COLO829 (cell line): ENCODE measurements at places on chromosomes 1 and 21.

DNA sequence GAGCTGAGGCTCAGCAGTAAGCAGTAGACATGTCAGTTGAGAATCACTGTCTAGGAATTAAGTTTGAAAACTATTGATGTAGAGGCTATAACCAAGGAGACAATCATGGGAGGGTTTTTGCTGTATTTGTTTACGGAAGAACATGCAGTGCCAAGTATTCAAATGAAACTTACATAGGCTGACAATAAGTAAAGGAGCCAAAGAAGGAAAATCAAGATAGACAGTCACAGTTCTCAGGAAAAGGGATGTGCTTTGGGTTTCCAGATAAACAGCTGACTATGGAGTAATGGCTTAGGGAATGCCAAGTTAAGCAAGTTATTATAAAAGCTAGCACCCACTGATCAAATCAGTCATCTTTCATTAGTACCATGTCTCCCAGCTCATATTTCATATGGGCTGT lies 21.5 kb downstream of the GNG12 start:
- DNase-seq = no peak

DNA sequence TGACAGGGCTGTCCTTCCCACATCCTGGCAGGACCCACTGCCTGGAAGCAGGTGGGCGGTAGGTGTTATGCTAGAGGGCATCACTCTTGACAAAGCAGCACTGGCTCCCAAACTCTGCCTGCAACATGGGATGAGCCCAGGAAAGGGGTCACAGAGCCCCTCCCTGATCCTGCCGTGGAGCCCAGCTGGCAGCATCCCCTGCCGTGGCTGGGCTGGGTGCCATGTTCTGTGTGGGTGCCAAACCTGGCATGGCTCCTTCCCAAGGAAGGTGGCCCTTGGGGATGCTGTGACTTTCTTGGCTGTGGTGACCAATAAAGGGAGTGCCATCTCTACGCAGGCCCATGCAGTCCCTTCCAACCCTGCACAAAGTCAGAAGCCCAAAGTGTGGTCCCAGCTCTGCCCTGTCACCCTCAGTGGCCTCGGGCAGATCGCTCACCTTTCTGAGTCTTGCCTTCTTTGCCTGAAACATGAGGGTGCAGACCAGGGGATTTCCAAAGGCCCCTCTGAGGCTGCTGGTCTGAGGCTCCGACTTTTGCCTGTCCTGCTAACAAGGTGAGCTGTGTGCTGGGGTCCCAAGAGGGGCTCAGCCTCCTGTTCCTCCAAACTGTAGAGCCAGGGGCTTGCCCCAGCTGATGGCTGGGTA lies 6.0 kb downstream of the CDK18 start:
- DNase-seq = no peak

DNA sequence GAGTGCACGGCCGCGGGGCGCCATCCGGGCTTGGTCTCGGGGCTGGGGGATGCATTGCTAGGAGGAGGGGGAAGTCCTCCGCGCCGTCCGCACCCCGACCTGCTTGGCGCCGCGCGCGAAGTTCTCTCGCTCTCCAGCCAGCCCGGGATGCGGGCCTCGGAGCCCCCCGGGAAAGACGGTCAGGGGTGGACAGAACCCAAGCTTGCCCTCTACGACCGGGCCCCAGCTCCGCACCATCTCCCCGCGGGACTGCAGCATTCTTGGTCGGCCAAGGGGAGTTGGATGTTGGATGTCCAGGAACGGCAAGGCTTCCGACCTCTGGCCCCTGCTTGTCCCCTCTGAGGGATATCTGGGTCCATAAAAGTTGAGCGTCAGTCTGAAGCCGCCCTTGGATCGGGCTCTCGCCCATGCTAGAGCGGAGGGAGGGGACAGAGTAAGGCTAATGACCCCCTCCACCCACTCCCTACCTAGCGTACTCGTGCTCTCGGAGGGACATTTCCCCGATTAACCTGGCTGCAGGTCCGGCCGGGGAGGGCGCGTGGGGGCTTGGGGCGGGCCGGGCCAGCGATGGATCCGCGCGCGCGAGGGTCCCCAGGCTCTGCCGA lies 522 bp downstream of the DISP3 start:
- DNase-seq = no peak

- no peak for DNase-seq
Observed at GRCh38 chr1:150720703-150721102, at the start of gene HORMAD1. Gene HORMAD1, minus strand, starts transcription at chr1:150720895. Its CDS starts 1,390 bp downstream, at chr1:150719505.
